Activated gamma-delta T cell treated with Interleukin-2 at 50 U/mL for 16 hours (primary cell): ENCODE measurements at places on chromosomes 2 and 18.

GRCh38 chr2:1550658-1551316, 137.5 kb downstream of the TPO start:
- DNase-seq: peak; percentile 52

DNA sequence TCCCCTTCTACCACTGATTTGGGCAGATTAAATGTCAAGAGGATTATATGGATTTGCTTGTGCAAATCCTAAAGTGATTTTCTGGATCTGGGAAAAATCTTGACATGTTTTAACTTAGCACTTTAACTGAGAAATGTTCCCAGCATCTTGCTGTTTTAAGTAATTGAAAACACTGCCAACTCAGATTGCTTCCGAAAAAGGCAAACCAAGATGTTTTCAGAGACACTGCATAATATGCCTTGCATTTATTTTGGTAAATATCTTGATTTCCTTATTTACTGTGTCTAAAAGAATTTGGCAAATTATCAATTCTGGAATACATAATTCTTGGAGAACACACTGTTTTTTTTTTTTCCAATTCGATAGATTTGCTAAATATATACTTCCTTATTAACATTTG, 385.0 kb upstream of the FAM98A start:
- DNase-seq: no peak

DNA sequence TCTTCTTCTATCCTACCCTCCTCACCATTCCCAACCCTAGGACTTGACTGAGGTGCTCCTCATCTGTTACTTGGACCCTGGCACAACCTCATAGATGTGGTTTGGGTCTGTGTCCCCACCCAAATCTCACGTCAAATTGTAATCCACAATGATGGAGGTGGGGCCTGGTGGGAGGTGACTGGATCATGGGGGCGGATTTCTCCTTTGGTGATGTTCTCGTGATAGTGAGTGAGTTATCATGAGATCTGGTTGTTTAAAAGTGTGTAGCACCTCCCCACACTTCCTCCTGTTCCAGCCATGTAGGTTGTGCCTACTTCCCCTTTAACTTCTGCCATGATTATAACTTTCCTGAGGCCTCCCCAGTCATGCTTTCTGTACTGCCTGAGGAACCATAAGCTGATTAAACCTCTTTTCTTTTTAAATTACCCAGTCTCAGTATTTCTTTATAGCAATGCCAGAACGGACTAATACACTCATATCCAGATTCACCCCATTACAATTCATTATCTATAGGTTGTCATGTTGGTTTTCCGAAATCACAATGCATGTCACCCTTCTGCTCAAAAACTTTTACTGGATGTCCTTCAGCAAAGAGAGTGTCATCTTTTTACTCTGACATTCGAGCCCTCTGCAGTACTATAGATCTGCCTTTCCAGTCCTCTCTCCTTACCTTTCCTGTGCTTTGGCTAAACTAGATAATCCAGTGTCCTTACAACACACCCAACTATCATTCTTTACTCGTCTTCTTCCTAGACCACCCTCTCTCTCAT, 45.7 kb downstream of the APOB start:
- no peak for DNase-seq

DNA sequence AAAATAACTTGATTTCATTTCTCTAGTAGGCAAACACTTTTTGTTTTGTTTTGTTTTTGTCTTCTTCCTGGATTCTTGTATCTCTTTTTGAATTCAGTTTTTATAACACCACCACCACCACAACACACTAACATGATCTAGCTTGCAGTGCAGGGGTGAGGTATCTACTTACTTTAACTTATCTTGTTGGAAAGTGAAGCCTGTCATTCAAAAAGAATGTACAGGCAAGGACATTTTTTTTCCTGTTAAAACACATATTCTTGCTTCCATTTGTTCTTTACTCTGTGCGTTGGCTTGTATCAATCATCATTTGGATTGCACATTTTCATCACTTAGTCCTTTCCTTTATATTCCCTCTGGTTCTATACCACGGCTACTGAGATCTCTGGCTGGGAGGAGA, 824.2 kb downstream of the PLCL1 start:
- DNase-seq: no peak

GRCh38 chr2:196431076-196431475, 208.4 kb upstream of the CCDC150 start:
- no peak for DNase-seq

DNA sequence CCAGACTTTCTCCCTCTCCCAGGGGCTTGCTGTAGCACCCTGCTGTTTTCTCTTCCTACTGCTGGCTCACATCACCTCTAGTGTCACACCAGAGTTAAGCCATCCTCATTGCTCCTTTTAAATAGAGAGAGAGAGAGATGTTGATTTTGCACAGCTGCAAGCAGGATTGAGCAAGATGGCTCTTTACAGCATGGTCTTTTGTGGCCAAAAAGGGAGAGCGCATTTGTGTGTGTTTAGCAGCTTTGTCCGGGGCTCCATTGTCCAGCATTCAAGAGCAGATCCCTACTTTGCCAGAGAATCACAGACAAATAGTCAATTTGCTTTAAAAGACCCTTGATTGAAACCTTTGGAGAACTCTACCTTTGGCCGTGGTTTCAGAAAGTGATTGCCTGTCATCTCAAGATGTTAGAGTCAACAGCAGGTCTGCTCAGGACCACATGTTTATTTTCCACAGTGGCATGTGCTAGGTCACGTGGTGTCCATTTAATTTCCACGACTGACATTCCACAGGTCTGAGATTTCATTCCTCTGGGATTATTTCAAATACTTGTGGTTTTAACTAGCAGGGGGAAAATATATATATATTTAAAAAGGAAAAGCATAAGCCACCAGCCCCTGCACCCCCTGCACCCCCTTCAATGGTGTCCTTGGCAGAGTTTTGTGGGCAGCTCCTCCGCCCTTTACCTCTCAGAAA, 359.9 kb upstream of the SLC14A2 start:
- no peak for DNase-seq

DNA sequence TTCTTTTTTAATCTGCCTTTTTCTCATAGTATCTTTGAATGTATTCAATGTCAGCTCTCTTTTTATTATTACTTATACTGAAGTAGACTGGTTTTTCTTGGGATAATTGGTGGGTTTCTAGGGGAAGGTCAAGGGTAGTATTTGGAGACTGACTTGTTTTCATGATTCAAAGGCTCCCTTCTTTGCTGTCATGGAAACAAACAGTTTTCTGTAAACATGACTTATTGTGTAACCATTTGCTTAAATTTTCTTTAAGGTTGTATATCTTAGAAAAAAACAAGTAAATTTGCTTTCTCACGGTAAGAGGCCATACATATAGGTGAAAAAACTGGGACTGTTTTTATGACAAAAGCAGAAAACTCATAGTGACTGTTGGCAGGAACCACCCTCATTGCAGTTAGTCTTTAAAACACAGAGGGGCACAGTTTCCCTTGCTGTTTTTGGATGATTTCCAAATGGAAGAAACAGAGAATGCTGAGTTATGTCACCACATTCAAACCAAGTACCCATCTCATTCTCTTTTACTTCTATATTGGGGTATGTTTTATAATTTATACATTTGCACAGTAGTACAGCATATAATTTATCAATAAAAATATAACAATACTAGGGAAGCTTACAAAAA, 5.8 kb upstream of the RDH14 start:
- DNase-seq: no peak

GRCh38 chr2:158507141-158507540, 50.4 kb downstream of the PKP4 start:
- no peak for DNase-seq

DNA sequence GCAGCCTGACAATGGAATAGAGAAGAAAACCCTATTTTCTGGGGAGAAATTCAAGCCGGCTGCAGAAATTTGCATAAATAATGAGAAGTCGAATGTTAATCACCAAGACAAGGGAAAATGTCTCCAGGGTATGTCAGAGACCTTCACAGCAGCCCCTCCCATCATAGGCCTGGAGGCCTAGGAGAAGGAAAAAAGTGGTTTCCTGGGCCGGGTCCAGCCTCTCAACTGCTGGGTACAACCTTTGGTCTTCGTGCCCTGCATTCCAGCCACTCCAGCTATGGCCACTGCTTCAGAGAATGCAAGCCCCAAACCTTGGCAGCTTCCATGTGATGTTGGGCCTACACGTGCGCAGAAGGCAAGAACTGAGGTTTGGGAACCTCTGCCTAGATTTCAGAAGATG, 6.0 kb upstream of the SCRN3 start:
- no peak for DNase-seq

- DNase-seq: no peak
Observed at GRCh38 chr2:56540916-56541315, 357.1 kb downstream of the CCDC85A start.

DNA sequence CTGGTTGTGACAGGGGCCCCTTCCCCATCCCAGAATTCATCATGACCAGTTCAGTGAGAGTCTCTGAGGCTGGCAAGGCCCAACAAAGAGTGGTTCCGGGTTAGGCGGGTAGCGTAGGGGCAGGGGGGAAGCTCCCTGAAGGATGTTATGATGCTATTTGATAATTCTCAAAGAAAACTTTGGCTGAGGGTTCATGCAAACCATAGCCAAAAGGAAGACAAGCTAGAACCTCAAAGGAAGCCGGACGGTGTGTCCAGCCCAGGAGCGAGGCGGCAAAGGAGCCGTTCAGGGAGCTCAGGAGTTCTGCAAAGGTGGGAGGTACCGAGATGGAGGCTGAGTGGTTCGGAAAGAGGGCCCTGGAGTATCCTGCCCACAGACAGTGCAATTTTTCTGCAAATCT, 226.8 kb upstream of the RAB6C start:
- DNase-seq: no peak

DNA sequence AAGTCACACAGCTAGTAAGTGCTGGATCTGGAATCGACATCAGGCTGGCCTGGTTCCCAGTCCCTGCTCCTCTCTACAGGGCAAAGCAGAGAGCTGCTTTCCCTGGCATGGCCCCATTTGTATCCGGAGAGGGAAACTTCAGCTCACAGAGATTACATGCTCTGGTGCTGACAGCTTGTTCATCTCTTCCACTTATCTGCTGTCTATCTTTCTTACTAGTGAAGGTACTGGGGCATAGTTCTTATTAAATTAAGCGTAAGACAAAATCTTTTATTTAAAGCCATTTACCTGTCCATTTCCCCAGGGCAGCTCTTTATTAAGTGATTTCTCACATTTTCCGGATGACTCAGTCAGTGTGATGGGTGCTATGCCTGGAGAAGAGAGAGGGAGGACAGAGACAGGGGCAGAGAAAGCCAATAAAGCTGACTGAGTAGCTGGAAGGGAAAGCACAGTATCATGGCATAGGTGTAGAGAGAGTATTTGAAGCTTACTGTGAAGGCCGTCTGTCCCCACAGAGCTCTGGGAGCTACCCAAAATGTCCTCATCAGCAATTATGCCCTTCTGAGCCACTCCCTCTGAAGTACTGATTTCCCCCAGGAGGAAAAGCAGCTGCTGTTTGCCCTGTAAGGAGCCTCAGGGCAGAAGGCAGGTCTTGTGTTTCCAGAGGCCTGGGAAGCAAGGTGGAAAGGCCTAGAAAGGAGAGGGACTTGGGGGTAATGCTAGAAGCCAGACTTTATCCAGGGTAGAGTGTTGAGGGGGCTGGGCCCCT, 44.1 kb upstream of the EPAS1 start:
- DNase-seq: no peak

DNA sequence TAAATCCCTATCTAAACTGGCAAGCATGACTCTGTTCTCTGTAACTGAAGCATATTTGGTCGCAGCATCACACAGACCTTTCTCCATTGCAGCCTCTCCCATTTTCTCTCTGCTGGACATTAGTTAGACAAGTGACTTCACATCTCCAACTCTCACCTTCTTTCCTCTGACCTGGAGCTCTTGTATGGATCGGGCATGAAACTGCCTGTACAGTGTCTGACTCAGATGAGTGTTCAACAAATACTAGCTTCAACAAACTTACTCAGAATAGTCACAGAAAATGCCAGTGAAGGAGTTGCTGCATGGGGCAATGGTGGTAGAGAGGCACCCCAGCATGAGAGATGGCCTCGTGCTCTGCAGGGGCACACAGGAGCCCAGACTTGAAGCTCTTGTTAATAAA, 104.7 kb upstream of the COPS8 start:
- no peak for DNase-seq

GRCh38 chr2:218257390-218257981, 3.3 kb upstream of the GPBAR1 start:
- DNase-seq: peak; percentile 68

DNA sequence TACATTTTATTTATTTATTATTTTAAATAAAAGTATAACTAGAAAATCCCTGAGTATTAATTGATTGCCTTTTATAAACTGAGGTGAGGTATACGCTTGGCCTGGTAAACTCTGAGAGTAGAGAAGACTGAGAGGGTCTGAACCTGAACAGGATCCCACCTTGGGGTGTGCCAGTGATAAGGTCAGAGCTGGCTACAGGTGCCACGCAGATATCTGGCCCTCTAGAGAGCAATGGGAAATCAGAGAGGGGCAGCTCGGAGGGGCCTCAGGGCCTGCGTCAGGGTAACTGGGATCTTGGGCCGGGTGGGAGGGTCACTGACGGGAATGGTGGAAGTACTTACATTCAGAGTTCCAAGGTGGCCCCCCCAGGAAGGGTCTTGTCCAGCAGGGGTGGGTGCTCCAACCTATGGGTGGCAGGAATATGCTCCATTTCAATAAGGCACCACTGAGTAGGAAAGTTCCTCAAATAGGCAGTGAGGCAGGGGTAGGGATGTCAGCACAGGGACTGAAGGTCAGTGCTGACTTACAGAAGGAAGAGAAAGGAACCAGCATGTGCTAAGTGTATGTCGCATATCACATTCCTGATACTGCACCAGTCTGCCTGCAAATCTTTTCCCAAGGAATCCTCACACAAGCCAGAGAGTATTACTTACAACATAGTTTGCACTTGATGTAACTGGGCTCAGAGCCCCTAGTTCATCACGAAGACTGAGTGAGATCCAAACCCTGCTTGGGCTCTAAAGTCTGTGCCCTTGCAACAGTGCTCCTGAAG, 706.0 kb upstream of the RAB6C start:
- no peak for DNase-seq

GRCh38 chr2:233404222-233404621, 49.9 kb downstream of the DGKD start:
- DNase-seq: peak; percentile 64

GRCh38 chr2:160402501-160402900, 91.1 kb downstream of the RBMS1 start:
- DNase-seq: no peak
